ENCODE measurements at places on chromosomes 2 and 18.

DNA sequence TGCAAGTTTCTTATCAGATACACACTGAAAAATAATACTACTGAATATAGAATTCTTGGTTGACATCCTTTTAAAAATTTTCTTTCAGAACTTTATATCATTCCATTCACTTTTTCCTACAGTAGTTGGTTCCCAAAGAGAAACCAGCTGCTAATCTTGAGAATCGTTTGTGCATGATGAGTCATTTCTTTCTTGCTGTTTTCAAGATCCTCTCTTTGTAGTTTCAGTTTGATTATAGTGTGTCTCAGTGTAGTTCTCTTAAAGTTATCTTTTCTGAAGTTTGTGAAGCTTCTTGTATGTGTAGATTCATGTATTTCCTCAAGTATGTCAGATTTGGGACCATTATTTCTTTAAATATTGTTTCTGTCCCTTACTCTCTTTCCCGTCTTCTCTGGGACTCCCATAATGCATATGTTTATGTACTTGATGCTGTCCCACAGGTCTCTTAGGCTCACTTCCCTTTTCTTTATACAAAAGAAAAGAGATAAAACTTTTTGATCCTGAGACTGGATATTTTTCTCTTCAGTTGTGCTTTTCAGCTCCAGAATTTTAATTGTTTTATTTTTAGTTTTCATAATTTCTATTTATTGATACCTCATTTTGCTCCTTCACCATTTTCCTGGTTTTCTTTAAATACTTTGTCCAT, 801.0 kb downstream of the TDRD15 start:
- no peak for DNase-seq

- DNase-seq = no peak
Observed at GRCh38 chr2:228699888-228700287, 518.4 kb upstream of the SPHKAP start.

GRCh38 chr2:194363295-194363694, 1293.7 kb upstream of the SLC39A10 start:
- DNase-seq = no peak

- no peak for DNase-seq
Observed at GRCh38 chr2:120624738-120625446, 110.8 kb upstream of the GLI2 start.

GRCh38 chr2:228613133-228613850, 431.8 kb upstream of the SPHKAP start:
- no peak for DNase-seq

DNA sequence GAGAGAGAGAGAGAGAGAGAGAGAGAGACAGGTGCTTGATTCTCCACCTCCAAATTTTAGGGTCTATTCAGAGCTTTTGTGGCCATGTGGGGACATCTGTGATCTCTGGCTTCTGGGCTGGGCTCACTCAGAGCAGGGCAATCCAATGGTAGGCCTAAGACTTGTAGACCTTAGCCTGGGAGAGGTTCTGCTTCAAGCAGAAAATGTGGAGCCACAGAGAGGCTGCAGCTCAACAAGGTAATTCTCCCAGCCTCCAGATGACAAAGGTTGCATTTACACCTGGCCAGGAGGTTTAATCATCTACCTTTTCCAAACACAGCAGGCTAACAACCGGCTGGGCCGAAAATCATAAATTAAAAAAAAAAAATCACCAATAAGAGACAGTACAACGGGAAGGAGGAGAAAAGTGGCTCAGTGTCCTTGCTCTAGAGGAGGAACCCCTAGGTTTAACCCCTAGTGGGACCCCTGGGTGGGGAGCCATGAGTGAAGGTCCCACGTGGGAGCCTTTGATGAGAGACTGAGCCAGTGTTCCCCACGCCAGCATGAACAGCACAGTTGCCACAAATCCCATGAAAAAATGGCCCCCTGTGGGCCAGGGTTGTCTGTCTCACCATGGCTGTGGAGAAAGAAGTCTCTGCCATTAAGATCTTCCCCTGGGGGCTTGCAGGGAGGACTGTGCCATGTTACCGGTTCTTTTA, 124.0 kb upstream of the GATA6 start:
- no peak for DNase-seq

DNA sequence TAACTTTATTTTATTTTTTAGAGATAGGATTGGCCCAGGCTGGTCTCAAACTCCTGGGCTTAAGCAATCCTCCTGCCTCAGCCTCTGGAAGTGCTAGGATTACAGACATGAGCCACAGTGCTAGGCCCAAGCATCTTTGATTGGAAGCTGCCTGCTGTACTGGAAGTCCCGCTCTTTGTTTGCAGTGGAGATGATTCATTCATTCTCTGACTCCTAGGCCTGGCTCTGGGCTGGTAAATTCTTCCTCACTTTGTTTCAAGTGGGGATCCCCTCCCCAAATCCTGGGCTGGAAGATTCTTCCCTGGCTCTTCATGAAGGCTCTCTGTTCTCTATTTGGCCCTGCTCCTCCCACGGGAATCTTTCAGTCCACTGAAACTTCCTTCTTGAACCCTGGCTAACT, 81.9 kb downstream of the NEURL3 start:
- DNase-seq = no peak

DNA sequence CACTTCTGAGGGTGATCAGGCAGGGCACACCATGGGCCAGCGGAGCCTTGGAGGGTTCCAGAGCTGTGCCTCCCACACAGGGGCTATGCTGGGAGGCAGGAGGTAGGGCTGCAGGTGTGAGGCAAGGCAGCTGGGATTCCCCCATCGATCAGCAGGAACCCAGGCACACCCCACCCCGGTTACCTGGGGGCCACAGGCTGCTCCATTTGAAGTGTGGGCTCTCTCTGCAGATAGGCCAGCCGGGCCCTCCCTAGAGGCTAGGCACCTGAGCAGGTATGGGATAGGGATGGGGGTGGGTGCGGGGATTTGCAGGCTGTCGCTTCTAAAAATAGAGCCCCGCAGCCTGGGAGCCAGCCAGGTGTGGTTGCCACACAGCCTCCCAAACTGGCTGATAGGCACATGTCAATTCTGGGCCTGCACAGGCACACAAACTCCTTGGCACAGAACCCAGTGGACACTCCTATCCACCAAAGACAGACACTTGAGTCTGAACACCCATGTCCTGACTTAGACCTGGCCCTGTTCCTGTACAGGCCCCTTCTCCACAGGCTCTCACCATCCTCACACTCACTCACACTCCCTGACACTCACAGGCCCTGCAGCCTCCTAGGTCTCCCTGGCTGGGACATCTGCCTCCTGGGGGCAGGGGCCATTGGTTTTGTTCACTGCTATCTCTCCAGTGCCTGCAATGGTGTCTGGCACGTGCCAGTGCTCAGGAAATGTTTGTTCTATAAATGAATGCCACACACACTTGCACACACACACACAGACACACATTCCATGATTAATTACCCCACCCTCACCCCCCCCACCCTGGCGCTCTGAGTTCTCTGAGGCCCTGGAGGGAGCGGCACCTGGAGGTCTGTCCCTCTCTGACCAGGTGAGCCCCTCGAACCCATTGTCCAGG, 73.4 kb downstream of the ZFP36L2 start:
- no peak for DNase-seq

DNA sequence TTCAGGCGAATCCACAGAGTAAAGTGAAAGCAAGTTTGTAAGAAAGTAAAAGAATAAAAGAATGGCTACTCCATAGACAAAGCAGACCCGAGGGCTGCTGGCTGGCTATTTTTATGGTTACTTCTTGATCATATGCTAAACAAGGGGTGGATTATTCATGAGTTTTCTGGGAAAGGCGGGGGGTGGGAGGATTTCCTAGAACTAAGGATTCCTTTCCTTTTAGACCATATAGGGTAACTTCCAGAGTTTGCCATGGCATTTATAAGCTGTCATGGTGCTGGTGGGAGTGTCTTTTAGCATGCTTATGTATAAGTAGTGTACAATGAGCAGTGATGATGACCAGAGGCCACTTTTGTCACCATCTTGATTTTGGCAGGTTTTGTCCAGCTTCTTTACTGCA, 59.8 kb downstream of the SLC4A3 start:
- no peak for DNase-seq

DNA sequence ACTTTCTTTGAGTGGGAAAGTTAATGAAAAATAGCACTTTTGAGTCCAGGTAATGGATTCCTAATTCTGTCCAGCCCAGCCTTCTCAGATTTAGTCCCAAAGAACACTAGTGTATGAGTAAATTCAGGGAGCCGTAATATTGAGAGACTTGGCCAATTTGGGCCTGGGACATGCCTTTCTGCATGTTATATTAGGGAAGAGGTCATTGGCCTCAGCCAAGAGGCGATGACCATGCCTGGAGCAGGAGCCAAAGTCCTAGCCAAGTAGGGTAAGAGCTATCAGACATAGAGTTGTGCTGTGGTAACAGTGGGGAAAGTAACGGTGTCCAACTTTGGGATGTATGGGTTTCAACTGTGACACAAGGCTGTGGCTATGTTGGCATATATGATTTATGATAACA, 336.5 kb upstream of the ZNF804A start:
- no peak for DNase-seq

GRCh38 chr2:40147360-40147759, 304.5 kb downstream of the SLC8A1 start:
- DNase-seq = no peak

DNA sequence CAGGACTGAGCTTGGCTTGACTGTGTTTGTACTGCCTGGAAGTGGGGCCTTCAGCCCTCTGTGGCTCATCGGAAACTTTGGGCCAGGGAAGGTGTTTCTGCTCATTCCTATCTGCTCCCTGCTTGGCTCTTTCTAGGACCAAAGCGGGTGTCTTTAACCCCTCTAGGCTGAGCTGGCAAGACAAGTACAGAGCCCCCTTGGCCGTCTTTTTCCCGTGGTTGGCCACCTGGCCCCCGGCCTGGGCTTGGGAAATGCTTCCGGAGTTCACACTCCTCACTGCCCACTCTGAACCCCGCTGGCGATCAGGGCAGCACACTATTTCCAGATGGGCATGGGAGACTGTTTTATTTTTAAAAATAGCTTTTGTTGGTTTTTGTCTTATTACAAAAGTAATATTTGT, 243.0 kb downstream of the DYSF start:
- DNase-seq = no peak

- DNase-seq = no peak
Observed at GRCh38 chr2:180647621-180648020, 332.8 kb upstream of the UBE2E3 start.

DNA sequence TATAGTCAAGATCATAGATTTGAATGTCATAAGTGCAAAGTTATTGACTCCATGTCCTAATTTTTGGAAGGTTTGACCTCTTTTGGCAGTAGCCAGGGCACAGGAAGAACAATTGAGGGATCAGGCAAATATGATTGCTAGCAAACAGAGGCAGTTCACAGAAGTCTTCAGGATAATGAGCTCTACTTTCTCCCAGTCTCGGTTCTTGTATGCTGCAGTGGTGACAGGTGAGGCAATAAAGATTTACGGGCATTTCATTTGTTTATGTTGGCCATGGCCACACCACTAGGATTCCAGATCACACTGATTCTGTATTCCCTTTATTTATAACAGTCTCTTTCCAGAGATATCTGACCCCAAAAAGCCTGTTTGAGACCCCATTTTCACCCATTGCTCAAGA, 137.5 kb downstream of the UBR3 start:
- no peak for DNase-seq

DNA sequence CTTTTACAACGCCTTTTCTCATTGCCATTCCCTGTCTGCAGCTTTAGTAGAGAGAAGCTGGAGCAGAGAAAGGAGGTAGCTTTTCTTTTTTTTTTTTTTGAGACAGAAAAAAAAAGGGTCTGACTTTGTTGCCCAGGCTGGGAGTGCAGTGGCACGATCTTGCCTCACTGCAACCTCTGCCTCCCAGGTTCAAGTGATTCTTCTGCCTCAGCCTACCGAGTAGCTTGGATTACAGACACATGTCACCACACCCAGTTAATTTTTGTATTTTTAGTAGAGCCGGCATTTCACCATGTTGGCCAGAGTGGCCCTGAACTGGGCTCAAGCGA, 25.0 kb upstream of the ACSL3 start:
- DNase-seq = no peak

- no peak for DNase-seq
Observed at GRCh38 chr2:77009307-77009706, 512.9 kb downstream of the LRRTM4 start.
